Activated CD4-positive, alpha-beta T cell treated with anti-CD3 and anti-CD28 coated beads, Interleukin-10, Interleukin-2, amounts not matched to agents 100 ng/mL and 50 ng/mL, durations not matched to agents 16 hours and 8 hours (primary cell): ENCODE measurements at places on chromosomes 6 and 20.

DNA sequence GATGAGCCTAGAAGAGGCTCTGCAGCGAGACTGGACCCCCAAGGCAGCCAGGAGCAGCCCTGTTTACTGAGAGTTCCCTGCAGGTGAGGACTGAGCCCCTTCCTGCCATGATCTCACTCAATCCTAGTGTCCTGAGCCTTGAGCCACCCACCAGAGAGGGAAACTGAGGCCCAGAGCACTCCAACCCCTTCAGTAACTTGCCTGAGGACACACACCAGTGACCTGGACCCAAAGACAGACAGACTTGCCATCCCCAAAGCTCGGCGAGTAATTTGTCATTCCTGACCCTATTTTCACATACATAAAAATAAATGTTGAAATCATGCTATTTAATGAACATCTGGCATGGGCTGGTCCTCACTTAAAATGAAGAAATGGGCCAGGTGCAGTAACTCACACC lies 16.7 kb downstream of the BMP7 start:
- DNase-seq = no peak

GRCh38 chr20:24607402-24607801 lies 138.0 kb downstream of the SYNDIG1 start:
- DNase-seq = no peak

GRCh38 chr6:169131390-169131789 lies 122.3 kb downstream of the THBS2 start:
- no peak for DNase-seq

DNA sequence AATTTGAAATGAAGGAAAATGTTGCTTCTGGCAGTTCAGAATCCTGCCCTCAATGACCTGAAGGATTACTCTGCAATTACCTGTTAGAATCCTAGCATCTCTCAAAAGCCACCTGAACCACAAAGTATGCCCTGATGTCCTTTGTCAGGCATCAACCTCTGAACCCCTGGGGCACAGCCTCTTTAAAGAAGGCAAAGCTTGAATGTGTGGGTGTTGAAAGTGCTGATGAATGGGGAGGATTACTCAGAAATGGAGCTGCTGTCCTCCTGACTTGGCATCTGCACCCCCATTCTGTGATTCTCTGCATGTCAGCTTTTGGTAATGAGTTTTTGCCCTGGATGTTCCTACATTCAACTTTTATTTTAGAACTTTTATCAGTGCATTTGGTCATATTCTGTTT lies 179.2 kb downstream of the PKHD1 start:
- no peak for DNase-seq

DNA sequence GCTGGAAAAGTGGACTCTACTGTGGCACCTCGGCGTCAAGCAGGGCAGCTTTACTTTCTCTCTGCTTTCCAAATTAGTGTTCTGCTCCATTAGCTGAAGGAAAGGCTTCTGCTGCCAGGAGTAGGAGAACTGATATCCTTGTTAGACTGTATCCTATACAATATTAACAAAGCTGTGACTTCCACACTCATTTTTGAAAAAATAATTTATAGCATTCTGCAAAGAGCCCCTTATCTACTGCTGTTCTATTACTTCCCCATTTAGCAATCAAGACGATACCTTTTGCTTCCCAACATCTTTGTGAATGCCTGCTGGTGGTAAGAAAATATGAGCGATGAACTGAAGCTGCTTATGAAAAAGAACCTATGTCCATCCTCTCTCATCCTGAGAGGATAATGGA lies 151.1 kb downstream of the UBE3D start:
- no peak for DNase-seq

DNA sequence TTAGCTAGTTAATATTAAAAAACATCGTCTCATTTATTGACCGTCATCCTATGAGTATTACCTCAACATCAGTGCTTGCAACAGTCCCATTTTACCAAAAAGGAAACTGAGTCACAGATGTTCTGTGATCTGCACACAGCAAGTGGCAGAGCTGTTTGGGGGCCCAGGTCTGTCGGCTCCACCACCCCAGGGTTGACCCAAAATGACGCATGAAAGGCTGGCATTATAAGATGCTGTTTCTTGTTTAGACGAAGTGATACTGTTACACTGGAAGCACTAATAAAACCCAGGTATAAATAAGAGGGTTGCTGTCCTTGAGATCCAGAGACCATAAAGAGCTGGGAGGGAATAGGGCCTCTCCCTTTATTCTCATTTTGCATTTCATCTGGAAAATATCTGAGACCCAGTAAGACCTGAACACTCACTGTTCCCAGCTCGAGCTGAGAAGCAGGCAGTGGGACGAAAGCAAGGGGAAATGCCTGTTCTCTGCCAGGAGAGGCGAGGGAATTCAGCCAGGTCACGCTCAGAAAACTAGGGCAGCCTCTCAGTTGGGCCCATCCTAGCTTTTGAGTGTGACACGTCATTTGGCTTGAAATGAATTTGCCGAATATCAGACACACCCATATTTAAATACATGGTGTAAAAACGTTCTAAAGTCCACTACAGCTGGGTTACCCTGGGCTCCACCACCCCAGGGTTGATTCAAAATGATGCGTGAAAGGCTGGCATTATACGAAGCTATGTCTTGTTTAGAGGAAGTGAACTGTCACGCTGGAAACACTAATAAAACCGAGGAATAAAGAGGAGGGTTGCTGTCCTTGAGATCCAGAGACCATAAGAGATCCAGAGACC lies 1.4 kb upstream of the MICAL1 start:
- DNase-seq = no peak

DNA sequence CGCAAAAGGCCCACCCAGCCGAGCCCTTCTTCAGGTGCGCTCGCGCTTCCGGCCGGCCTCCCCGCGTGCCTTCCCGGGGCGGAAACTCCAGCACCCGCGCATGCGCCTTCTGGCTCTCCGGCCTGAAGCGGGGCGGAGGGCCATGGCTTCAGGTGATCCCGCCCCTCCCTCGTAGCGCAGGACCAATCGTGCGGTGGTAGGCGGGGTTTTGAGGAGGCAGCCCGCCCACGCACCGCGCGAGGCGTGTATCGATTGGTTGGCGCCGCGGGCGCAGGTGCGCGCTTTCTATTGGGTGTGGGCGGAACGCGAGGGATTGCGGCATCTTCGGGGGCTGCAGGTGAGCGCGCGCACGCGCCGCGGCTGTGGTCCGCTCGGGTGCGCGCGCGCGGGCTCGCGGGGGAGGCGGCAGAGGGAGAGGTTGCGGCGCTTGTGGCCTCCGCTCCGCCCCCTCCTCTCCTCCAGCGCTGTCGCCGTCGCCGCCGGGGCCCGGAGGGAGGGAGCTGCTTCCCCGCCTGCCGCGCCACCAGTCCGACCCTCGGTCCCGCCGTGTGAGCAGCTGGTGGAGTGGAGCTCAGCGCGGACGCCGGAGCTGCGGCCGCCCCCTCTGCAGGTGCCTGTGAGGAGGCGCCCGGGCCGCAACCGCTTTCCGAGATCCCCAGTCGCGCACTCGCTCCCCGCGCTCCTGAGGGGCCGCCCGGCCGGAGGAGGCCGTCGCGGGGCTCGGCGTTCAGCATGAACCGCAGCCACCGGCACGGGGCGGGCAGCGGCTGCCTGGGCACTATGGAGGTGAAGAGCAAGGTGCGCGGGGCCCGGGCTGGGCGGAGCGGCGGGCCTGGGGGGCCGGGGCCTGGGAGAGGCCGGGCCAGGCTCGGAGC lies at the start of gene PARD6B:
TSS of gene PARD6B (plus strand) at position 526 of the 875 bp plus-strand sequence. CDS start at position 733, 207 bp downstream.
- peak; percentile 99 for DNase-seq

GRCh38 chr6:127900935-127901334 lies at the start of gene THEMIS:
Gene THEMIS (minus strand): TSS chr6:127901058. CDS start chr6:127900932, 126 bp downstream.
- DNase-seq = peak; percentile 83

- no peak for DNase-seq
Observed at GRCh38 chr20:62549029-62549428, 73.2 kb upstream of the GATA5 start.

DNA sequence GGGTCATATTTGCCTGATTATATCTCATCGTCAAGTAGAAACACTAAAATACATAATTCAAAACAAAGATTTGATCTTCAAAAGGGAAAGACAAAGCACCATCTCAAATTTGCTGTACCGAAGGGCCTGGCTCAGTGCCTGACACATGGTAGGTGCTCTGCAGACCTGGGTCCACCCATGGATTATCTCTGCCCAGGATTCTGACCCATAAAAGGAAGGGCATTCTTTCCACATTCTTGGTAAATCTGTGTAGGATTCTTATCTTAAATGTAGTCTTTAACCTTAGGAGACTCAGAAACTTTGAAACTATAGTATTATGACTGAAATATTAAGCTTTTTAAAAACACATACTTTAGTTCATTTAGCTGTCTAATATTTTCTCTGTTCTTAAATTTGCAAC lies 274.1 kb upstream of the FLRT3 start:
- DNase-seq = no peak

GRCh38 chr6:99614430-99615186 lies 8.0 kb downstream of the PRDM13 start:
- peak; percentile 23 for DNase-seq

DNA sequence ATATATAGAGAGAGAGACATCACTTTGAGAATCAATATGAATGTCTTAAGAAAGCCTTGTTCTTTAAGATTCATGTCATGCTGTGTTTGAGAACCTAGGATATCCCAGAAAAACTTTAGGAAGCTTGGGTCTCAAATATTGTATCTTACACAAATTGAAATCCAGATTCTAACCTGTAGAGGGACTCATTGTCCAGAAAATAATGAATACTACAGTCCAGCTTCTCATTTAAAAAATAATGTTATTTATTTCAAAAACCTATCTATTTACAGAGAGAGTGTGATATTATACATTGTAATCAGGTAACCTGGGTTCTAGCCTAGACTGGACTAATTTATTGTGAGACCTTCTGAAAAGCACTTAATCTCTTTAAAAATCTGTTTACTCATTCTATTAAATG lies 4.2 kb downstream of the RFX6 start:
- DNase-seq = no peak

GRCh38 chr6:169975286-169975685 lies 223.9 kb downstream of the ERMARD start:
- no peak for DNase-seq

GRCh38 chr6:139291813-139292619 lies at the start of gene TXLNB:
Gene TXLNB (minus strand): TSS chr6:139291998. CDS start chr6:139288899, 3,099 bp downstream.
- peak; percentile 95 for DNase-seq

GRCh38 chr20:35870541-35871258 lies 83.6 kb downstream of the SCAND1 start:
- no peak for DNase-seq
